ENCODE measurements at places on chromosomes 16 and 17.

DNA sequence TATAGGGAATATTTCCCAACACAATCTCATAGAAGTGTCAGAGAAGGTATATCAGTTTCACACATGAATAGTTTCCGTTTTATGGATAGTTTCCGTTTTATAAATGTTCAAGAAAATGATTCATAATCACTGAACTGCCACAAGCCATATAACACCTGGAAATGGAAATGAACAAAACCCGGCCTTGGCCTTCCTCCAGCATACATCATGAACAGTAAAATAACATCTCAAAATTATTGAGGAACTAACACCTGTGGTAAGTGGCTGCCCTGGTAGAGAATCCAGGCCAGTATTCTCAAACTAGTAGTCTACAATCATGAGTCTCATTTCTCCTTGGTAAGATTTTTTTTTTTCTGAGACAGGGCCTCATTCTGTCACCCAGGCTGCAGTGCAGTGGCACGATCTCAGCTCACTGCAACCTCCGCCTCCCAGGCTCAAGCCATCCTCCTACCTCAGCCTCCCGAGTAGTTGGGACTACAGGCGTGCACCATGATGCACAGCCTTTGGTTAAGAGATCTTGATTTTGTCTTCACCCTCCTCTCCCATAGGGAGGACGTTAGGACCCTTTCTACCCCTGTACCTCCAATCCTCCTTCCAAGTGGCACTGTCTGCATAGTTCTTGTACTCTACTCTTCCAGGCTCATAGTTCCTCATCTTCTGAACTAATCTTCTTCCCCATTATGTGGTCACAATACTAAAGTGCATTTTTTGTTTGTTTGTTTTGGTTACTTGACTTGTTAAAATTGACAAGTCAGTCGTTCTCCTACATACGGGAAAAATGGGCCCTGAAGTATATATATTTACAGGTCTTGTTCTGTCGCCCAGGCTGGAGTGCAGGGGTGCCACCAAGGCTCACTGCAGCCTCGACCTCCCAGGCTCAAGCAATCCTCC is 15.0 kb upstream of the RGS9 start:
- no peak for DNase-seq

GRCh38 chr17:46785696-46786095 is 32.8 kb downstream of the WNT3 start:
- no peak for DNase-seq

DNA sequence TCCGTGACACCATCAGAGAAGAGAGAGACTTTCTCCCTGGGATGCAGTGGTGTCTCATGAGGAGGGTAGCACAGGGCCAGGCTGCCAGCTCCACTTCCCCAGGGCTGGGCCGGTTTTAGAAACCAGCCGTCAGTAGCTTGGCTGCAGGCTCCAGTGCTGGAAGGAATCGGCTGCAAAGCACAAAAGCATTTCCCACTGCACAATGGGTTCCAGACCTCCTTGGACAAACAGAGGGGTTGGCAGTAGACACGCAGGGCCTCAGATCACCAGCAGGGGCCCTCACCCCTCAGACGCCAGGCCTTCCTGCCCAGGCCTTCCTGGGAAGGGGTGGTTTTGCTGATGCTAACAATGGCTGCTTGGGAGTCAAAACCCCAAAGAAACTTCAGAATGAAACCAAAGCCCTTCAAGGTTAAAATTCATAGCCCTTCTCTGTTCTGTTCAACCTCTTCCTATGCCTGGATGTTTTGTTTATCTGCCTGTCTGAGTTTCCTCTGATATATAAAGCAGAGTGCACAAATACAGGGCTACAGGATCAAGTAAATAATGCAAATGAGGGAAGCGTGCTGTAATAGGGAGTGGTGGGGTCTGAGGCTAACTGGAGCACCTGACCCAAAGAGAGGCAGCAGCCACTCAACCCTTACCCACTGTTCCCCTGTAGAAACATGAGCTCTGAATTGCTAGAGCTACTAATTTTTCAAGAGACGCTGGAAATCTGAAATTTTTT is 26.2 kb downstream of the TEKT5 start:
- no peak for DNase-seq

GRCh38 chr17:64223931-64224629 is 39.0 kb downstream of the TEX2 start:
- no peak for DNase-seq

DNA sequence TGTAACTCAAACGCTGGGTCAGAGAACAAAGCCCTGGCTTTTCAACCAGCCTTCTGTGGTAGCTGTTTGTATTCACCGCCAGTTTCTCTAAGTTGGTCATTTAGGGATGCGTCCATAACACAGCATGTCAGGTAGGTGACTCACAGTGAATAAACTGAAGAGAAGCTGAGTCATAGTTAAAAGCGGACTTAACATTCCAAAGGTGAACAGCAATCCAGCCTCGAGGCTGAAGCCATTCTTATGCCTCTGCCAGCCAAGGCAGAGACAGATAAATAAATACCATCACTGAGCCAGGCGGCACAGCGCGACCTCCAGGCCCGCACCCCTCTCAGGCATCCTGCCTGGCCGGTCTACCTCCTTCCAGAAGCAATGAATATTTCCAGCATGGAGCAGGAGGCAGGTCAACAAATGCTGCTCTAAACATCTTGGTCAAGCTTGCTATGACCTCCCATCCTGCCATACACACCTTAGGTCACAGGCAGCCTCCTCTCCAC is 12.4 kb upstream of the CACNG4 start:
- DNase-seq, result no peak

GRCh38 chr17:29591146-29591736 is 1.7 kb upstream of the ANKRD13B start:
- no peak for DNase-seq

DNA sequence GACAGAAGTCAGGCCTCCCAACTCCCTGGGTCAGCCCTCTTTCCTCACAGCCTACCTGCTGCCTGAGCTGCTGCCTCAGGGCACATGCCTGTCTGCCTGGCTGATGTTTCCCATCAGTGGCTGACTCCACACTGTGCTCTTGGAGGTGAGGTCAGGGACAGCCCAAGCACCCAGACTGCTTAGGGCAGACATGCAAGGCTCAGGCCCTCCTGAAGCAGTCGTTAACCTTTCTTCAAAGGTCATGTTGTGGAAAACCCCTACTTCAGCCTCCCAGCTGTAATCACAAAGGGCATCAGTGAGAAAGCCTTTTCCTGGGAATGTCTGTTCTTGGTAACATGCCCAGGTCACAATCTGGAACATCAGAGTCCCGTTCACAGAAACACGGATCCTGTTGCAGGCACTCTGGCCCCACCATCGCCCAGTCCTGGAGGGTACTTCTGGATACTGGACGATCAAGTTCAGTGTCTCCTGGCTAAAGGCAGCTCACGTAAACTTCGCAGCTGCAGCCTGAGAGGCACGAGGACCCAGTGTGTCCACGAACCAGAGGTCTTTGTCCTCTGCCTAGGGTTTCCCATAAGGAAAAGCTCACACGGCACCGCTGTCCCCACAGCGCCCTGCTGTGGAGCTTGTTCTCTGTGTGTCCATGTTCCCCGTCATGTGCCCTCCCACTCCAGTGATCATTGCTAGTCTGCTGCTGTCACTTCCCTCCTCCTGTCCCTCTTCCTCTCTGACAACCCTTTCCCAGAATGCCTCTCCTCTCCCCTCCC is 54.9 kb downstream of the GNAO1 start:
- DNase-seq, result no peak

DNA sequence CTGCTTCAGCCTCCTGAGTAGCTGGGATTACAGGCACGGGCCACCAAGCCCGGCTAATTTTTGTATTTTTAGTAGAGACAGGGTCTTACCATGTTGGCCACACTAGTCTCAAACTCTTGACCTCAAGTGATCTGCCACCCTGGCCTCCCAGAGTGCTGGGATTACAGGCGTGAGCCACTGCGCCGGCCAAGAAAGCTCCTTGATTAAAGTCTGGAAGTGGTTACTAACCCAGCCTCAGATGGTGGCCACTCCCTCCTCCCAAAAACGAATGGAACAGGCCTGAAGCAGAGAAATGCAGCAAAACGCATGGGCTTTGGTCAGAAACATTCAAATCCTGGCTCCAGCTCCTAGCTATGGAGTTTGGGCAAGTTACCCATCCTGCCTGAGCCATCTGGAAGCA is 11.3 kb downstream of the FKBP10 start:
- no peak for DNase-seq

GRCh38 chr16:55029509-55029908 is 98.8 kb downstream of the IRX5 start:
- no peak for DNase-seq

DNA sequence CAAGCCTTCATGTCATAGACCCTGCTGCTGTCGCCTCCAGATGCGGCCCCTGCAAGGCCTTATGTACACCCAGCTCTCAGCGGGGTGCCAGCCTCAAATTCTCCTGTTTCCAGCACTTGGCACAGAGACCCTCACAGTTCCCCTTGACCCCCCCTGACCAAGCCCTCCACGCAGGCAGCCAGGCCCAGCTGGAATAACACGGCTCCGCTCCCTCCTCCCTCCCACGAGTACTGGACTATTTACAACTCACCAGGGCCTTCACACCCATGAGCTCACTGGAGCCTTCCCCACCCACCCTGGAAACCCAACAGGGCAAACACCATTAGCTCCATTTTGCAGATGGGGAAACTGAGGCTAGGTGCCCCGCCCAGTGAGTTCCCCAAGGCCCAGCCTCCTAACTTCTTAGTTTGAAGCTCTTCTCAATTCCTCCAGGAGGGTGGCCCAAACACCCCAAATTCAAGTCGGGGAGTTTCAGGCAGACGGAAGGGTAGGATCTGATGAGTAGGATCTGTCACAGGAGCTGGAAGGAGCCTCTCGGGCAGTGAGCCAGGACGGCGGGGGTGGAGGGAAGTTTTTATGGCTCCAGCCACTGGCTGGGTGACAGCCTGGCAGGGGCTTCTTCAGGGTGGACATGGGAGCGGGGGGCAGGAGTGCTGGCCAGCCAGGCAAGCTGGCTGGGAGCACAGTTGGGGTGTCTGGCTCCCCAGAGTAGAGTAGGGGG is 17.5 kb upstream of the DLX4 start:
- DNase-seq, result no peak

DNA sequence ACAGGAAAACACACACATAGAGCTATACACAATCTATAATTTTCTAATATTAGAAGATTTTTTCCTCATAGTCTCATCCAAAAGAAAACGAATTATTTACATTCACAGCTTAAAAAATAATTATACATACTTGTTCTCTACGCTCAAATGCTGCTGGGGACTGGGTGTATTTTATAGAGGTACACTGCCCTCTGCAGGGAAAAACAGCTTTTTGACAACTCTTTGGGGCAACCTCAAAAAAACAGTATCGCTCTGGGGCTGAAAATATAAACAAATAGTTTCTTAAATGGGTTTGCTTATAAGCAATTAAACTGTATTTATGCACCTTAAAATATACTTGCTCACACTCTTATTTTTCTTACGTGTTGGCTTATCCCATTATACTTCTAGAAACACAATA is 261.8 kb upstream of the PSMD7 start:
- DNase-seq, result no peak

DNA sequence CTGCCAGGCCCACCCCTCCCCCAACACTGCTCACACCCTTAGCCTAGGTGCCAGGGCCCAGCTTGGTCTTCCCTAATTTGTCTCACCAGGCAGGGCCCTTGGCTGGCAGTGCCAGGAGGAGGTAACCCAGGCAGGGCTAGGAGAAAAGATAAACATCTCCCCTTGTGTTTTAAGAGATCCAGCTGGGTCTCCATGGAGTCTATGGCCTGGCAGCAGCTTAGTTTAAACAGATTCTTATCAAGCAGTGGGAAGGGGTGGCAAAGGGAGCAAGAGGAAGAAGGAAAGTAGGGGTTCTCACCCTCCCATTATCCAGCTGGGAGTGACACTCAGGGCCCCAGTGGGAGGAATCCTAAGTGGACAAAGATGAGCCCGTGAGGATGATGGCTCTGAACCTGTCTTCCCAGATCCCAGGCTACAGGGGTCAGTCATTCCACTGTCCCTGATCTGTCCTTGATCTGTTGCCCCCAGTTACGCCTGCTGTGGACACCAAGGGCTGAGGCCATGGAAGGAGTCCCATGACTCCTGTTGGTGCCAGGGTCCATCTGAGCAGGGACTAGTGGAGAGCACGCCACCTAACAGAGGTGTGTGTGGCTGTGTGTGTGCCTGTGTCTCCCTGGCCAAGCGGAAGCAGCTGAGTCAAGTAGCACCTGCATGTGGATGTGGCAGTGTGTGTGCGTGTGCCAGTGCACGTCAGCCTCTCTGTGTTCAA is 47.4 kb upstream of the MEIOC start:
- no peak for DNase-seq

DNA sequence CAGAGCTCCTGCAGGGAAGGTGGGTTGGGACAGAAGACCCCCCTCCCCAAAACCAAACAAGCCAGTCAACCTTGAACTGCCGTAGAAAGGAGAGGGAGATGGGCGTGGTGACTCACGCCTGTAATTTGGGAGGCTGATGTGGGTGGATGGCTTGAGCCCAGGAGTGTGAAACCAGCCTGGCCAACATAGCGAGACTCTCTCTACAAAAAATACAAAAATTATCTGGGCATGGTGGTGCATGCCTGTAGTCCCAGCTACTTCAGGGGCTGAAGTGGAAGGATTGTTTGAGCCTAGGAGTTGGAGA is 42.1 kb downstream of the NT5M start:
- DNase-seq, result no peak

DNA sequence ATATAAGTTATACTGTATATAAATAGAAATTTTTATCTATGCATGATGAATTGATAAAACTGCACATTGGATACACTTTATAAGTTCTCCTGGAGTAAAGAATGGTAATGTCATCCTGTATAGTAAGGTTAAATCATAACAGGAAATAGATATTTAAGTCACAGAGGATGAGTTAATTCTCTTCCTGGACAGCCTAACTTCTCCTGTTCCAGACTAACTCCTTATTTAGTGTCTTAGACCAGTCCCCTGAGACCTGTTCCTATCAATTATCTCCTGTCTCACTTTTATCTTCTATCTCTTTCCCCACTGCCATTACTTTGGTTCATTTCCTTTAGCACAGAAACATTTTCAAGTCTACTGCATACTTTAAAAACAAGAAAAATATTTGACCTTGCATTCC is 46.5 kb downstream of the SSH2 start:
- DNase-seq, result no peak

- no peak for DNase-seq
Measured at GRCh38 chr17:66960613-66961012, 3.9 kb upstream of the CACNG4 start.

DNA sequence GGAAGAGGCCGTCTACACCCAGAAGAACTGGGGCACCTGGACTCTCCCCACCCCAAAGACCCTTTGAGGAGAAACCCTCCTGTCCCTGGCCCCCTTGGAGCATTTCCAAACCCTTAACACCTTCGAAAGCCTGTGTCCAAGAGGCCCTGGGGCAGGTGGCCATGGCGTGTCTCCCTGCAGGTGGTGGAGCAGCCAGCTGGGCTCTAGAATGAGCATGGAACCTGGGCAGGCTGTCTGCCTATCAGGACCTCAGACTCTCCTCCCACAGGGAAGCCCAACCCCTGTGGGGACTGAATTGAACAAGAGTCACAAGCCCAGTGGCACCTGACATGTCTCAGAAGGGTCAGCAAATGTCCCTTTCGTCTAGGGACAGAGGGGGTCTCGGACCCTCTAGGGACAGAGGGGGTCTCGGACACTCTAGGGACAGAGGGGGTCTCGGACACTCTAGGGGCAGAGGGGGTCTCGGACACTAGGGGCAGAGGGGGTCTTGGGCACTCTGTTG is 8.4 kb downstream of the CBX4 start:
- DNase-seq, result no peak

- no peak for DNase-seq
Measured at GRCh38 chr17:71593078-71593477, 527.7 kb upstream of the SOX9 start.

GRCh38 chr17:17742688-17743390 is 61.6 kb downstream of the RAI1 start:
- DNase-seq, result no peak

- DNase-seq, result no peak
Measured at GRCh38 chr16:13289515-13289914, 388.1 kb downstream of the SHISA9 start.

- DNase-seq, result no peak
Measured at GRCh38 chr17:32671896-32672295, 185.1 kb downstream of the CDK5R1 start.

Measured in GOT3 (cell line).